ENCODE measurements at places on chromosomes 7 and 10.

DNA sequence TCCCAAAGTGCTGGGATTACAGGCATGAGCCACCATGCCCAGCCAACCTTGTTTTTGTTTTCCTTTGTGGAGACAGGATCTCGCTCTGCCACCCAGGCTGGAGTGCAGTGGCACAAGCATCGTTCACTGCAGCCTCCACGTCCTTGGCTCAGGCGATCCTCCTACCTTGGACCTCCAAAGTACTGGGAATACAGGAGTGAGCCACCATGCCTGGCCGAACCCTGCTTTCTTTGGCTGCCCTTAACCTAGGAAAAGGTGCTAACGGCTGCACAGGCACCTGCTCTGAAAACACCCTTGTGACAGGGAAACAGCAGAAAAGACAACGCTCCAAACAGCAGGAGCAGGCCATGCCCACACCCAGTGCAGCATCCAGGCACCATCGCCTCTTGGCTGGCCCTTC lies 71.9 kb downstream of the OAT start:
- no peak for DNase-seq

DNA sequence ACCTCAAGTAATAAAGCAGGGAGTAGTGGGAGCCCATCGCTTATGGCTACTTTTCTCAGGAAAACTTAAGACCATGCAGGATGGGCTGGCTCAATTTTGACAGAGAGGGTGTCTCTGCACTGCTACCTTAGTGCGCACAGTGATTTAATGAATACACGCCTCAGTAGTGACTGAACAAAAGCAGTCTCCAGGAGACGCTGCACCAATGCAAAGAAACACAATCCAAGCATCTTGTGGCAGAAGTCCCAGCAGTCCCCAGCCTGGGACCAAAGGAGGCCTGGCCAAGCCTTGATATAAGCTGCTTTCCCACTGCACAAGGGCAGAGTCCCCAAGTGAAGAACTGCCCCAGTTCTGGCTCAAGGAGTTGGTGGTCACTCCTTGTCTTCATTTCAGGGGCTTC lies 368.9 kb downstream of the KCNMA1 start:
- DNase-seq: no peak

DNA sequence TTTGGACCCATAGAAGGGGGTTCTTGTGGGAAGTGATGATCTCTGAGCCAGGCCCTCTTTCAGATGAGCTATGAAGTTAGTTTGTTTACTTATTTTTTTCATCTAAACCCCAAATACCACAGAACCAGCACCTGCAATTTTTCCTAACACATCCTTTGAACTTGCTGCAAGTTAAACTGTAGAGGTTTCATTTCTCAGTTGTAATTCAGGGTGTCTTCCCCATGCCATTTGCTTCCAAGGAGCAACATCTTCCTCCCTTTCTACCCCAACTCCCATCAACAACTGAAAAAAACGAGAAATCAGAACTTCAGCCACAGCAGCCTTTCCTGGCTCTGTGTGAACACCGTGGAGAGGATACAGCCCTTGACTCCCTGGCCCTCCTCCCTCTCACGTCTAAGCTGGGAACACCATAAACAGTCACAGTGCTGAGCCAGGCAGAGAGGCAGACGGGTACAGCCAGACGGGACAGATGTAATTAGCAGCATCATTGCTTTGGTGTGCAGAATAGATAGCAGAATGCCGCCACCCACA lies 63.6 kb downstream of the RGS10 start:
- DNase-seq: no peak

DNA sequence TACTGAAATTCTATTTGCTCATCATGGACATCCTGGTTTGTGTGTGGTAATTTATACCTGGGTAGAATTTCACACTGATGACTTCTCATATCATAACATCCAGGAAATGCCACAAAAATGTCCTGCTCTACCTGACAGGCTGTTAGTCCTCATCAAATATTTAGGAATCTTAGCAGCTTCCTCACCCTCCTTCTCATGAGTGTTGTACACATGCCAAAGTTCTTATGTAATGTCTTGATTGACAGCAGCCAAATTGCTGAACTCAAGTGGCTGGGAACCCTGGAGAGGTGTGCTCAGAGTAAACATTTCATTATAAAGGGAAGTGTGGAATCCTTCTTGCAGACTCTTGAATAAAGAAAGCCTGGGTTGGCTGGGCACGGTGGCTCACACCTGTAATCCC lies 8.9 kb downstream of the EEPD1 start:
- DNase-seq: no peak

GRCh38 chr7:54907981-54908380 lies 110.8 kb upstream of the EGFR start:
- no peak for DNase-seq

GRCh38 chr10:18786478-18786877 lies 127.2 kb downstream of the ARL5B start:
- no peak for DNase-seq

GRCh38 chr10:101323495-101323894 lies 30.5 kb upstream of the BTRC start:
- DNase-seq: no peak

DNA sequence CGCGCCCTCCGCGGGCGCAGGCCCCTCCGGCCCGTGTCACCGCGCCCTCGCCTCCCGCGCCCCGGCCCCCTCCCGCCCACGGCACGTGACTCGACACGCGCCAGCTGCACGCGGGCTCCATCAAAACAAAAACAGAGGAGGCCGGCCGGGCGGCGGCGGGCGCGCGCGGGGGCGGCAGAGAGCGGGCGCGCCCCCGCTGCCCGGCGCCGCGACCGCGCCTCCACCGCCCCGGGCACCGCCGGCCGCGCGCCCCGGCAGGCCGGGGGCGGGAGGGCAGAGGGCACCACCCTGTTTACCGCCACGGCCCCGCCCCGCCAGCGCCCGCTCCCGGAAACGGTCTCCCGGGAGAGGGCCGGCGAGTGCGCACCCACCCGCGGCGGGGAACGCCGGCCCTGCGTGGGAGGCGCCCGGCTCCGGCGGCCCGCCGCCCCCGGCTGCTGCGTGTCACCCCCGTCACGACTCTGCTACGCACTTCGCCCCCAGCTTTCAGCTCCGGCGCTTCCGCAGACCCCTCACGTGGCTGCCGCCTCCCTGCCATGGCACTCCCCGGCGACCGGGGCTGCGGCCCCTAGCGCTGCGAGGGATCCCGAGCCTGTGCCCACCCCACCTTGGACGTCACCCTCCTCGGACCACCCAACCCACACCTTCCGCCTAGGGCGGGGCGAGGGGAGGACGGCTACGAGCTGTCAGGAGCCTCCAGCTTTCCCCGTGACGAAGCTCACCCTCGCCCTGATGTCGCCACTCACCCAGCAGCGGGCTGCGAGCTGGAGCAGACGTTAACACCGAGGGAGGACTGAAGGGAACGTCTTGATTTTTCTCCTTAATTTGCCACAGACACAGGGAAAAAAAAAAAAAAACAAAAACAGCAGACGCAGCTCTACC lies 221.6 kb upstream of the MKLN1 start:
- peak; percentile 62 for DNase-seq

GRCh38 chr10:133163889-133164815 lies 4.1 kb downstream of the KNDC1 start:
- DNase-seq: no peak

- no peak for DNase-seq
Observed at GRCh38 chr7:153386556-153386955, 627.0 kb downstream of the ACTR3B start.

DNA sequence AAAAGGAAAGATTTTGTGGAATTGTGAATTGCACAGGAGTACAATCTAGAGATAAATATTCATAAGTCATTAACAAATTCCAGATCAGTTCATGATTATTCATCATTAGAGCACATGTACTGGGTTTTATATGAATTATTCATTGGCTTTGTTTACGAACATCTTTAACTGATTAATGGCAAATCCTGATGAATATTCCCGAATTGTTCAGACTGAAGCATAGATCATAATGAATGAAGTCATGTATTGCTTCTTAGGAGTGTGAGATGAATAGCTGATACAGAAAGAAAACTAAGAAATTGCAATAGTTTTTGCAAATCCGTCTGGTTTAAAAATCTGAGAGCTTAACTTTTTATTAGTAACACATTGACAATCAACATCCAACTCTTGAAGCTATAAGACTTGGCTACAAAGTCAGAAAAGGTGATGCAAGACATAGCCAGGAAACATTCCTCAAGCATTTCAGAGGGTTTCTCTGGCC lies 183.6 kb upstream of the DGKB start:
- no peak for DNase-seq

Data from LHCN-M2 (cell line).